ENCODE measurements at places on chromosomes 5 and 9. TPM values are rescaled to one million over a fixed set of nuclear protein-coding genes. Genes with fewer than 3 reads are reported as not detected.

DNA sequence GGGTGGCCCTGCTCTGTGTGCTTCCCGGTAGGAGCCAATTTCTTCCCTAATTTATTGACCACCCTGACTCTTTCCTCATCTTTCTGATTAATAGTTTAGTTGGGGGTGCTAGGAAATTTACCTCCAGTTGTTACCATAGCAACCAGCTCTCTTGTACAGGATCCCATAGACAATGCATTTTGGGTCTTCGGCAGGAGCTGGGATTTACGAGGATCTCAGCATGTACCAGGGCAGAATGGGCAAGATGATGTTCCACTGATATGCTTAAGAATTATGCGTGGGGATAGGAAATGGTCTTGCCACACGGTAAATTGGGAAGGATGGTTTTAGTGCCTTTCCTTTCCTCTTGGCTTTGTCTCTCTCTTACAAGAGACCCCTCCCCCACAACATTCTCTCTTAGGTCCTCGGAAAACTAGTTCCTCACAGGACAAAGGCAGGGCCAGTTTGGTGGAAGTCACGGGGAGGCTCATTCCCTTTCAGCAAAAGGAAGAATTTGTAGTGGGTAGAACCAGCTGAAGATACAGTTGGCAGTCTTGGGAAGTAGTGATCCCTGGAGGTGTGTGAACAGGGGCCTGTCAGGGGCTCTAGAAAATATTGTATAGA is 133.4 kb upstream of the SHB start:
- no peaks in the 10 kb centered on the region for H3K27me3 ChIP-seq
- peaks cover 4% of the 10 kb centered on the region for H3K4me1 ChIP-seq
- H3K27ac ChIP-seq, result no peak overlapping the region
- no peak for DNase-seq
- no peaks in the 10 kb centered on the region for H3K36me3 ChIP-seq
- no peak overlapping the region for H3K4me3 ChIP-seq

GRCh38 chr5:173637340-173637739 is 20.9 kb upstream of the BOD1 start:
- H3K4me1 ChIP-seq, result no peaks in the 10 kb centered on the region
- no peak overlapping the region for H3K4me3 ChIP-seq

GRCh38 chr5:132258102-132259068 is 889 bp downstream of the PDLIM4 start:
- no peak for DNase-seq
- no peak overlapping the region for H3K4me3 ChIP-seq
- no peaks in the 10 kb centered on the region for H3K36me3 ChIP-seq
- peaks cover 25% of the 10 kb centered on the region for H3K4me1 ChIP-seq
- H3K27ac ChIP-seq, result no peak overlapping the region
- H3K27me3 ChIP-seq, result peaks cover 13% of the 10 kb centered on the region

- H3K4me3 ChIP-seq, result no peak overlapping the region
- H3K36me3 ChIP-seq, result no peaks in the 10 kb centered on the region
- H3K4me1 ChIP-seq, result no peaks in the 10 kb centered on the region
- no peak overlapping the region for H3K27ac ChIP-seq
- peaks cover 5% of the 10 kb centered on the region for H3K27me3 ChIP-seq
Observed at GRCh38 chr9:91726406-91727100, 223.5 kb downstream of the ROR2 start.

GRCh38 chr9:11103525-11103924 is 490.7 kb upstream of the PTPRD start:
- H3K27ac ChIP-seq, result no peak overlapping the region
- no peaks in the 10 kb centered on the region for H3K4me1 ChIP-seq
- no peak for DNase-seq
- H3K27me3 ChIP-seq, result no peaks in the 10 kb centered on the region
- H3K36me3 ChIP-seq, result no peaks in the 10 kb centered on the region

The PRR7 gene
- total RNA-seq, result 36.4 TPM

GRCh38 chr5:175288048-175288621 is 155.8 kb downstream of the DRD1 start:
- no peaks in the 10 kb centered on the region for H3K4me1 ChIP-seq
- H3K27me3 ChIP-seq, result peaks cover 12% of the 10 kb centered on the region
- H3K27ac ChIP-seq, result no peak overlapping the region
- DNase-seq, result no peak
- no peaks in the 10 kb centered on the region for H3K36me3 ChIP-seq
- H3K4me3 ChIP-seq, result no peak overlapping the region

GRCh38 chr5:181035991-181036815 is 3.9 kb upstream of the BTNL9 start:
- H3K27me3 ChIP-seq, result peaks cover 14% of the 10 kb centered on the region
- H3K4me1 ChIP-seq, result no peaks in the 10 kb centered on the region
- H3K27ac ChIP-seq, result no peak overlapping the region
- no peak overlapping the region for H3K4me3 ChIP-seq
- no peak for DNase-seq

The NACC2 gene
- 6.0 TPM for total RNA-seq

The IFNA7 gene
- not detected for total RNA-seq

DNA sequence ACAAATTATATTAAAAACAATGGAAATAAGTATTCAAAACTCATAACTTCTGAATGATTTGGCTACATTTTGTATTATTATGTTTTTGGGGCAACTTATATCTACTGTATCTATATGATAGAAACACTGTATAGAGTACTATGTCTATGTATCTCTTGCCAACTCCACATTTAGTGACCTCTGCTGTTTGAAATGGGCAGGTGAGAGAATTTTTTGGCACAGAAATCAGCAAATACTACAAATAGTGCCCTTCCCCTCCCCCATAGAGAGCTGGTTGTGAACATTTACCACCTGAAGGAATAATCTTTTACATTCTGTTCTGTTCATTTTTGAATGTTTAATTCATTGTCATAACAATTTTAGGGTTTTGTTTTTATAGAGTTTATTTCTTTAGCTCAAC is 545.3 kb downstream of the PDE4D start:
- no peak overlapping the region for H3K4me3 ChIP-seq
- H3K27ac ChIP-seq, result no peak overlapping the region
- H3K4me1 ChIP-seq, result no peaks in the 10 kb centered on the region

DNA sequence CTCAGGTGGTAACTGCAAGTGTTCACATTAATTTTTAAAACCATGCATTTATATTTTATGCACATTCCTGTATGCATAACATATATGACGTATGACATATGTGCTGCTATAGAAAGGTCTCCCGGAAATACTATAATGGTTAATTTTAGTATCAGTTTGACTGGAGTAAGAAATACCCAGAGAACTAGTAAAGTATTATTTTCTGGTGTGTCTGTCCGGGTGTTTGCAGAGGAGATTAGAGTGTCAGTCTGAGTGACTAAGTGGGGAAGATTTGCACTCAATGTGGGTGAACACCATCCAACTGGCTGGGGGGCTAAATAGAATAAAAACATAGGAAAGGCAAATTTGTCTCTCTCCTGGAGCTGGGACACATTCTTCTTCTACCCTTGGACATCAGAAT is 26.9 kb downstream of the UIMC1 start:
- peaks cover 12% of the 10 kb centered on the region for H3K4me1 ChIP-seq
- DNase-seq, result no peak
- peaks cover 25% of the 10 kb centered on the region for H3K36me3 ChIP-seq
- no peaks in the 10 kb centered on the region for H3K27me3 ChIP-seq
- H3K27ac ChIP-seq, result peak overlapping the region; percentile 6
- no peak overlapping the region for H3K4me3 ChIP-seq

DNA sequence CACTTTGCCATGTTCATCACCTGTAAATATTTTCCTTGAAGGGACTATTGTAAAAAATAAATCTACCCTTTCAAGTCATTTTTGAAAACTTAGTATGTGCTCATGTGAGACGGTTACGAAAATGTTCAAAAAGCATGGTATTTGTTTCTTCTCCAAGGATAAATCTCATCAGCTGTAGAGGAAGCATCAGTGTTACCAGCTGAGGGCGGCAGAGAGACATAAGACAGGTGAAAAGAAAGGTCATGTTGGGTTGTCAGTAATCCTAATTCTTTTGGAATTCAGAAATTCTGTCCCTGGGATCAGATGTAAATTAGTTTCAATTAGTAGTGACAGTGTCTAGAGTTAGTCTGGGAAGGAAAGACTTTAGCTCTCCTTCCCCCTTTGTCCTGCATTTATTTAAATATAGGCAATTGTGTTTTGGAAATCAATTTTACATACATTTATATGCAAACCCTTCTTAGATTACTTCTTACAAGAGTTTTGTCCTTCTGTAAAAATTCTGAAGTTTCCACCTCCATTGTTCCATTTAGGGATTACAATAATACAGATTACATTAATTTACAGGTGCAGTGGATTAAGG is 791.9 kb upstream of the CDH6 start:
- H3K36me3 ChIP-seq, result no peaks in the 10 kb centered on the region
- H3K4me1 ChIP-seq, result no peaks in the 10 kb centered on the region
- DNase-seq, result peak; percentile 7
- no peak overlapping the region for H3K27ac ChIP-seq
- no peaks in the 10 kb centered on the region for H3K27me3 ChIP-seq
- H3K4me3 ChIP-seq, result no peak overlapping the region

GRCh38 chr9:22446950-22447617 is 460 bp downstream of the DMRTA1 start:
- H3K27ac ChIP-seq, result no peak overlapping the region
- peaks cover 5% of the 10 kb centered on the region for H3K4me1 ChIP-seq
- peaks cover 41% of the 10 kb centered on the region for H3K27me3 ChIP-seq

DNA sequence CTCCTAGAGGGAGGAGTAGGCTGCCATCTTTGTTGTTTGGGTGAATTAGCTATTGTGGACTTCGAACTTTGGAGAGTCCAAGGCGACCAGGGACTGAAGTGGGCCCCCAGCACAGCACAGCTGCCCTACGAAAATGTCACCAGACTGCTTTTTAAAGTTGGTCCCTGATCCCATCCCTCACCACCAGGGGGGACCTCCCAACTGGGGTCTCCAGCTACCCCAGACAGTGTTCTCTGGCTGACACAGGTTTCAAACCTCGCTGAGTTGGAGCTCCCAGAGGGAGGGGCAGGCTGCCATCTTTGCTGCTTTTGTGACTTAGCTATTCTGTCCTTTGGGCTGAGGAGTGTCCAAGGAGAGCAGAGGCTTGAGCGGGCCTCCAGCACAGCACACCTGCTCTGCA is 45.7 kb upstream of the ADRB2 start:
- DNase-seq, result no peak
- no peak overlapping the region for H3K27ac ChIP-seq
- no peak overlapping the region for H3K4me3 ChIP-seq
- peaks cover 10% of the 10 kb centered on the region for H3K27me3 ChIP-seq

The GABRP gene
- total RNA-seq, result not detected

The ANKDD1B gene
- total RNA-seq, result not detected

DNA sequence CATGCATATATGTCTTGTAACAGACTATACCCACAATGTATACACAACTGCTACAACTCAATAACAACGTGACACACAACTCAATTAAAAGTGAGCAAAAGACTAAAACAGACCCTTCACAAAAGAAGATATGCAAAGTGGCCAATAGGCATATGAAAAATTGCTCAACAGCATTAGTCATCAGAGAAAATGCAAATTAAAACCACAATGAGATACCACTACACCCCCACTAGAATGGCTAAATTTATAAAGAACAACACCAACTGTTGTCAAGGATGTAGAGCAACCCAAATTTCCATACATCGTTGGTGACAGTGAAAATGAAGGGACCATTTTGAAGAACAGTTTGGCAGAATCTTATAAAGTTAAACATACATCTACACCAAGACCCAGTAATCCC is 38.9 kb downstream of the GABRB2 start:
- no peak overlapping the region for H3K27ac ChIP-seq
- no peaks in the 10 kb centered on the region for H3K27me3 ChIP-seq
- H3K4me3 ChIP-seq, result no peak overlapping the region

- no peak overlapping the region for H3K4me3 ChIP-seq
- H3K27ac ChIP-seq, result no peak overlapping the region
- no peaks in the 10 kb centered on the region for H3K4me1 ChIP-seq
- no peak for DNase-seq
- no peaks in the 10 kb centered on the region for H3K36me3 ChIP-seq
Observed at GRCh38 chr9:96075111-96075510, 199.6 kb downstream of the ERCC6L2 start.

DNA sequence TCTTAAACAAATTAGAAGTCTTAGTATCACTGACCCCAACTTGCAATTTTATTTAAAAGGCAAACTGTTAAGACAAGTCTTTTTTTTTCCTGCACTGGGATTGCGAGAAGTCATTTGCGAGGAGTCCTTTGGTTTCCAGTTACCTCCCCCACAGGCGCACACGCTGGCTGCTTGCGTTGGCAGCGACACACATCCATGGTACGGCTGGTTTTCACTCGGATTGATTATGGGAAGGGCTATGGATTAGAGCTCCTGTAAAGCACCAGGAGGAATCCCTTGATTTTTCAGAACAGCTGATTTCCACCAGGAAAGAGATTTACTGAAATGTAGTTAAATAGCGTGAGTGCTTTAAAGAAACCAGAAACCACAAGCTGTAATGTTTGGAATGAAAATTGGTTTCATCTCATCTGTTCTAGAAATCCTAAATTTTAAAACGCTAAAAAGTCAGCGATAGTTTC is 737 bp downstream of the SLC1A3 start:
- DNase-seq, result no peak
- H3K27ac ChIP-seq, result no peak overlapping the region
- H3K4me3 ChIP-seq, result peak overlapping the region; percentile 74
- H3K4me1 ChIP-seq, result peaks cover 18% of the 10 kb centered on the region

DNA sequence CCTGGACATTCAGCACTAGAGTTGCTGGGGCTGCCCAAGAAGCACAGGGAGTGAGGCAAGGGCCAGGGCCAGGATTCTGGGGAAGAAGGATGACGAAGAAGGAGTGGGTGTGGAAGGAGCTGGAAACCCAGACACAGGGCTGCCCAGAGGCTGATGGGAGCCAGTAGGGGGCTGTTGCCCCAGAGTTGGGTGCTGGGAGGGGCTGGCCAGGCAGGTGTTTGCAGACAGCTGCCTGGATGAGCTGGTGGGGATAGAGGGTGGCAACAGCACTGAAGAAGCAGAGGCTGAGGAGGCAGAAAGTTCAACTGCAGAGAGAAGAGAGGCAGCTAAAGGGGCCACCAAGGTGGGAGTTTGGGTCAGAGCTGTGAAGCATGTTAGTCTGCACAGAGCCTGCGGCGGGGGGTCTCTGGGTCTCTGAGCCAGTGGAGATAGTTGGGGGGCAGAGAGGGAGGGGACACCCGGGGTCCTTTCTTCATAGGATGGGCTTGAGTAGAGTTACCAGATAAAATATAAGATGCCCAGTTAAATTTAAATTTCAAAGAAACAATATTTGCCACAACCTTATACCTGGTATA is 2.5 kb upstream of the AQP7 start:
- no peaks in the 10 kb centered on the region for H3K4me1 ChIP-seq
- H3K27me3 ChIP-seq, result no peaks in the 10 kb centered on the region
- H3K27ac ChIP-seq, result no peak overlapping the region
- H3K36me3 ChIP-seq, result no peaks in the 10 kb centered on the region
- DNase-seq, result no peak
- H3K4me3 ChIP-seq, result no peak overlapping the region

Measured in activated CD8-positive, alpha-beta T cell treated with anti-CD3 and anti-CD28 coated beads for 36 hours (primary cell).